Vagina (tissue), 2 donors: ENCODE measurements at places on chromosomes 7 and 10.

- no peak for DNase-seq
Measured at GRCh38 chr10:133445751-133446708, 7.7 kb upstream of the SCART1 start.

- DNase-seq = no peak
Measured at GRCh38 chr7:41825927-41826480, 123.1 kb upstream of the INHBA start.

GRCh38 chr7:97043281-97043680 is 18.6 kb upstream of the DLX5 start:
- no peak for DNase-seq

- DNase-seq = no peak
Measured at GRCh38 chr7:25521236-25521635, 292.9 kb upstream of the NPVF start.
